ENCODE measurements at places on chromosomes 7 and 10.

DNA sequence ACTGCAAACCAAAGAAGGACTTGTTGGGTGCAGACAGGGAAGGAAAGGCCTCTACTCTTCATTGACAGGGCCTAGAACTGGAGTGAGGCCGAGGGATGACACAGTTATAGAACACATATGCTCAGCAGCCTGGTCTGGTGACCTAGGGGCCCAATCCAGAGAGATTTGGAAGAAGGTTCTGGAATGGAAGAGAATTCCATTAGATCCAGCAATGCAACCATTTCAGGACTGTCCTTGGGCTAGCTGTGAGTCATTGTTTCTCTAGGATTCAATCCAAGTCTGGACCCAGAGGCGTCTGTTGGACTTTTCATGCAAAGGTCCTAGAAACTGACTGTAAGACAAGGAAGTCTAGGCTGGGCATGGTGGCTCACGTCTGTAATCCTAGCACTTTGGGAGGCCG lies 59.2 kb downstream of the WIPF3 start:
- DNase-seq: no peak

DNA sequence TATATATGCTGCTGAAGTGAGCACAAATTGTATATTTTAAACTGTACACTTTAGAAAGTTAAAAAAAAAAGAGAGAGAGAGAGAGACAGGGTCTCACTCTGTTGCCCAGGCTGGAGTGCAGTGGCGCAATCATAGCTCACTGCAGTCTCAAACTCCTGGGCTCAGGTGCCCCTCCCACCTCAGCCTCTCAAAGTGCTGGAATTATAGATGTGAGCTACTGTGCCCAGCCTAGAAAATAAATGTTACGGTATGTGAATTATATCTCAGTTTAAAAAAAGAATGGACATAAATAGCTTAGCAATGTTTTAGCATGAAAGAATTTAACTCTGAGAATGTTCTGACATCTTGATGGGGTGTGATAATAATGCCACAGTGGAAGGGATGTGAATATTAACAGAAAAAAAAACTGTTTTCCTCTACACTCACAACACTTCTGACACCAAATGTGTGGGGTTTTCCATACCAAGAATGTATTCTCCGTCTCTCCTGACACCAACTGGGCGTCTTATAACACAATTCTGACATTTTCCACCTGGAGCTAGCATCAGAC lies 162.1 kb downstream of the PLCE1 start:
- DNase-seq: no peak

DNA sequence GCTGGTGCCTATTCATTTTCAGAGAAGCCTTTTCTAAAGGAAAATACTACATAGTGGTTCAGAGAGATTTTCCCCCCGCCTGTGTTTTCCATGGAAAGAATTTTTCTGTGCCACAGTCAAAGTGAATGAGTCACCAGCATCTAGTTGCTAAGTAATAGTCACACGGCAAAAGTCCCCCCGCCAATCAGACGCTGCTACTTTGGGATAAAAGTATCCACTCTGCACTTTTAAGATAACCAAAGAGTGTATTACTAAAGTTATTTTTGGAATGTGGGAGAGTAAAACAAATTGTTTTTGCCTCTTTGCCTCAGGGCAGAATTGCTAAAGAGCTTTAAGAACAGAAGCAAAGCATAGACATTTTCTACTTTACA lies 23.5 kb downstream of the ABLIM1 start:
- DNase-seq: no peak

GRCh38 chr7:21352540-21353387 lies 75.1 kb upstream of the SP4 start:
- no peak for DNase-seq

- DNase-seq: no peak
Measured at GRCh38 chr7:33109758-33110238, 594 bp upstream of the RP9 start.

GRCh38 chr7:80918399-80918798 lies 452 bp downstream of the SEMA3C start:
- DNase-seq: no peak

DNA sequence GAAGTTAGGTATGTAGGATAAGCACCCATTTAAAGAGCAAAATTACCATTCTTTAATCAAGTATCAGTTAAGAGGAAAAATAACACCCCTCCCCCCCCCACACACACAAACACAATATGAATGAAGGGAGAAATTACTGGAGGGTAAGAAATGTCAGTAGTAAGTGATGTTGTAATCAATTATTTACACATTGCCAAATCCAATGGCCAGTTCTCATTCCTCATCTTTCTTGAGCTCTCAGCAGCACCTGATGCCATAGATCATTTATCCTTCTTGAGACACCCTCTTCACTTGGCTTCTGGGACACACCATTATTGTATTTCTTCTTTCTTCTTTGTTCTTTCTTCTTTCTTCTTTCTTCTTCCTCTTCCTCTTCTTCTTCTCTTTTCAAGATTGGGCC lies 33.7 kb upstream of the FAM3C start:
- DNase-seq: no peak

DNA sequence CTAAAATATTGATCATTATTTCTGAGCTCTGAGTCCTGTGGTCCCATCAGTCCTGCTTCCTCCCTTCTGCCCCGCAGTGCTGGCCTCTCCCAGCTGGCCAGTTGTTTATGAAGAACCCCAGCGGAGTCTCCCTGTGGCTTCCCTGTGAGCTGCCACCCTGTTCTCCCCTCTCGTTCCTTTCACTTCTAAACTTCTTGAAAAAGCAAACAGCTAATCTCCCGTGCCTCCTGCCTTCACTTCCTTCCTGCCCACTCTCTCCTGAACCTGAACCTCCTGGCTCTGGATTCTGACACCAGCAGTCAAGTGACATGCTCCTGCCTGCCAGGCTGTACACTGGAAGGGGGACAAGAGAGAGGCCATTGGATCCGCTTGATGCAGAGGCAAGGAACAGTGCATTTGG lies 63.7 kb upstream of the ZPBP start:
- DNase-seq: no peak

GRCh38 chr10:124911124-124912067 lies 30.5 kb upstream of the ZRANB1 start:
- DNase-seq: no peak

DNA sequence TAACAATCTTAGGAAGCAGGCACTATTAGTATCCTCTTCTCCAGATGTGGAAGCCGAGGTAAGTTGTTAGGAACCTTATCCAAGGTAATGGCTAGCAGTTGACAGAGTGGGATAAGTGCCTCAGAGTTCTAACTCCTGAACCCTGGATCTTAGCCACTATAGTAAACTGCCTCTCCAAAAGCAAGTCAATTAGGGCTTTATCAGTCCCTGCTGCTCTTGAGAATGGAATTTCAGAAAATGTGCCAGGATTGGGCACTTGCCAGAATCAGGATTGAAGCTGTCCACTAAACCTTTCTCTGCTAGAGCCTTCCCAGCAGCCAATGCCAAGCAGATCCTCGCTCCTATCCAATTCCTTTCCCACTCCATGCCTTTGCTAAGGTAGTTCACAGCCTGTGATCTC lies 777.5 kb upstream of the POM121L12 start:
- DNase-seq: no peak

DNA sequence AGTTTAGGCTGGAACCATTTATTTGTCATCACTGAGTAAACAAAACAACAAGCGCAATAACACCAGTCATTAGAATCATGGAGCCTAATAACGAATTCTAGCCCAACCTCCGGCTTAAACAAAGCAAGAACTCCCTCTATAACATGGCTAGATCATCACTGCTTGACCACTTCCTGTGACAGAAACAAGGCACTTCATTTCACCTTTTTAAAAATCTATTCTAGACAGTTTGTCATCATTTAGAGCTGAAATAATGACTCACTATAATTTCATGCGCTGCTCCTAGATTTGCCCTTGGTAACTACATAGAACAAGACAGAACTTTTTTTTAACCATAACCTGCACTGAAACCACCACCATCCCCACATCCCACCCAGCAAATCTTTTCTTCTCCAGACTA lies 81.3 kb downstream of the OSBPL3 start:
- DNase-seq: no peak

GRCh38 chr7:101370836-101371235 lies 8.2 kb downstream of the COL26A1 start:
- no peak for DNase-seq

GRCh38 chr10:71266918-71267442 lies 52.1 kb upstream of the SLC29A3 start:
- DNase-seq: no peak

DNA sequence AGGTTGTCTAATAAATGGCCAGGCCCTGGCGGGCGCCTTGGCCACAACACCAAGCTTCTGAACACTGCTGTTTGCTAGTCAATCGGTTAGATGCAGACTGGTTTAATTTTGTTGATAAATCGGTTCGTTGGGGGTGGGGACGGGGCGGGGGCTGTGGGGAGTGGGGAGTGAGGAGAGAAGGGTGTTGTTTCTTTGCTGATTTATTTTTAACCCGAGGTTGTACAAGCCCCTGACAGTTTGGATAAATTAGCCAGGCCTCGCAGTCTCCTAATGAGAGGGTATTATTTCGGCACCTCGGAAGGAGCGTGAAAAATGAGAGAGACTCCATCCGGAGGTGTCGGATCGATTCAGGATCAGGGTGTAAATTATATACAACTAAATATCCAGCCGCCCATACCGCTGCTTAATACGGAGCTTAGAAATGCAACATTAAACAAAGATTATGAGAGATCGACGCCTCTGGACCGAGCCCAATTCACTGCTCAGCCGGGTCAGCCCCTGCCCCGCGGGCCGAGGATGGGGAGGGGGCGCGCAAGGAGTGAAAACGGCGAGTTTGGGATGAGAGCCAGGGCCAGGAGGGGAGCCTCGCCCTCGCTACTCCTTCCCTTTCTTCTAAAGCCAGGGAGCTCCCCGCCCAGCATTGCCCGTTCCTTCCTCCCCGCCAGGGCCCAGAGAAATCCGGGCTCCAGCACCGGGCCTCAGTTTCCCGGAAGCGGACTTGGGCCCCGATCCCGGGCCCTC lies 8.0 kb downstream of the UNCX start:
- no peak for DNase-seq

GRCh38 chr10:83806717-83807116 lies 332.6 kb upstream of the GHITM start:
- DNase-seq: no peak

GRCh38 chr10:47165711-47166404 lies 134.1 kb upstream of the GDF10 start:
- peak; percentile 30 for DNase-seq

DNA sequence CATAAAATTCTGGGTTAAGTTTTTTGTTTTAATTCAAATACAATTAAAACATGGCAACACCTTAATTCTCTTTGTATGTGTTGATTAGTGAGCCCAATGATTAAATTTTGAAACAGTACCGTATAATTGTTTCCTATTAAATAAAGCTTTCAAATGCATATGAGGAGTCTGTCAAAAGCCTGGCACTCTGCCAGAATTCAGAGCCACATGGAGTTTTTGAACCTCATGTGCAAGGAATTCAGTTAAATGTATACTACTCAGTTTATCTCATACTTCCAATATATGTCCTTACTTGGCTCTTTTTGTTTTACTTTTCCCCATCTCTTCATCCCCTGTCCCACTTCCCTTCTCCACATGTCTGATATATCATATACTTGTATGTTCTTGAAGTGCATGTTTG lies 165.6 kb upstream of the FAM3C start:
- DNase-seq: no peak

- no peak for DNase-seq
Measured at GRCh38 chr7:80186721-80187120, 52.1 kb downstream of the GNAI1 start.

GRCh38 chr10:48999346-48999745 lies 59.7 kb upstream of the LRRC18 start:
- no peak for DNase-seq

- no peak for DNase-seq
Measured at GRCh38 chr10:23293145-23293724, 51.4 kb downstream of the C10orf67 start.

DNA sequence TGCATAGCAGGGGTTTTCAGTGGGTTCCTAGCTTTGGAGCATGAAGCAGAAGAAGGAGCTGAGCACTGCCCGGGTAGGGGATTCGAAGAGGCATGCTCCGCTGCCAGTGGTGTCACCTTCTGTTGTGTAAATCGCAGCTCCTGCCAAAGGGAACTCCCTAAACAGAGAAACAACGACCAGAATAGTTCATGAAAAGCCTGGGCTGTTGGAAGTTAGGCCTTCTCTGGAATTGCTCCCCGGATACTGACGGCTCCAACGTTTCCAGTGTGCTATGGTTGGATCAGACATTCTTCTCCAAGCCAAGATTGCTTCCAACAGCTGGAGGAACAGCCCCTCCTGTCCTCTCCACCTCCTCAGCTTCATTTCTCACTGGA lies 546.0 kb upstream of the FZD8 start:
- no peak for DNase-seq

GRCh38 chr10:61140765-61141392 lies 196.9 kb upstream of the RHOBTB1 start:
- DNase-seq: no peak

- DNase-seq: no peak
Measured at GRCh38 chr7:123472750-123473445, 61.5 kb downstream of the IQUB start.

DNA sequence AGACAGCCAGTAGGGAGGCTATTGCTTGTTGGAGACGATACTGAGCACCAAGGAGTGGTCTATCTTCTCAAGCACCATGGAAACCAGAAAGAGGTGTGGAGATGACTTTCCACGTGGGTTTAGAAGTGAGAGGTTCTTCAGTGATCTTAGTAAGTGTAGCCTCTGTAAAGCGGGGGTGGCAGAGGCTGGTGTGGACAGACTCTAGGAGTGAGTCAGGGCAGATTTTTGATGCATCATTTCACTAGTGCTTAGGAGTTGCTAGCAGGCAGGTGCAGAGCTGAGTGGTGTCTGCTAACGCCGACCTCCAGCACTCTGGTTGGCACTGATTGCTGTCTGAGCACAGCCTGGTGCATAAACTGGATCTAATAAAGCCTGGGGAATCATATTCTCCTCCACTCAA lies 78.4 kb upstream of the ADO start:
- no peak for DNase-seq
